Occipital lobe (tissue), 3 donors: ENCODE measurements at places on chromosomes 7 and 10. TPM values are rescaled to one million over a fixed set of nuclear protein-coding genes. Genes with fewer than 3 reads are reported as not detected.

MALRD1 gene
- total RNA-seq: 3.6 TPM

OAT gene
- 143 TPM for total RNA-seq

PHYH gene
- 9.8 TPM for total RNA-seq

CYP2C19 gene
- total RNA-seq: 0.16 TPM

OGDHL gene
- 4.2 TPM for total RNA-seq

PAX4 gene
- not detected for total RNA-seq

EPO gene
- total RNA-seq: not detected

DNAJB9 gene
- 48.2 TPM for total RNA-seq
